ENCODE measurements at places on chromosomes 6 and 20.
A peak's percentile ranks its signal among the peaks of the same experiment; 100 is the strongest.

- no peak for DNase-seq
These were observed 148.5 kb upstream of the BEND6 start for GRCh38 chr6:56806368-56806767.

GRCh38 chr20:60505423-60505822 lies 547.2 kb downstream of the CDH26 start:
- DNase-seq, result no peak

GRCh38 chr6:13156381-13156780 lies 172.0 kb downstream of the TBC1D7 start:
- no peak for DNase-seq

DNA sequence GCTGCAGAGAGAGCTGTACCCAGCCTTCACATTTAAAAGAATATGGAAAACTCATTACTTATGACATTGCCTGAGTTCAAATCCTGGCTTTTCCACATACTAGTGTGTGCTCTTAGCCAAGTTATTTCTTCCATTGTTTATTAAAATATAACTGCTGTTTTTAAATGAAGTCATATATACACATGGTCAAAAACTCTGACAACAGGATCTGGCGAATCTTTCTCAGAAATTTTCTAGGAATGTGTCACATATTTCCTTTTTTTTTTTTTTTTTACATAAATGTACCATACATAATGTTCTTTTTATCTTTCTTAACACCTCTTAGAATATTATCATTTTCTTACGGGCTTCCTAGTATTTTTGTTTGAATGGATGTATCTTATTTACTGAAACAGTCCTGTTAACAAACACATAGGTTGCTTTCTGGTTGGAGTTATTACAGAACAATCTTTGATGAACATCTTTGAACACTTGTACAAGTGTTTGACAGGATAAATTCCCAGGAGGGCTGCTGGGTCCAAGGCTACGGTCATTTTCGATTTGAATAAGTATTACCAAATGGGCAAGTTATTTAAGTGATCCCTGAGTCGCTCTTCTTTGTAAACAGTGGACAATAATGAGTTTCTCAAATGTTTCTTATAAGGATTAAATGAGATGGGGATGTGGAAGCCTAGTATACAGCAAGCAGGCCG lies 1.6 kb upstream of the SNX9 start:
- DNase-seq, result no peak

DNA sequence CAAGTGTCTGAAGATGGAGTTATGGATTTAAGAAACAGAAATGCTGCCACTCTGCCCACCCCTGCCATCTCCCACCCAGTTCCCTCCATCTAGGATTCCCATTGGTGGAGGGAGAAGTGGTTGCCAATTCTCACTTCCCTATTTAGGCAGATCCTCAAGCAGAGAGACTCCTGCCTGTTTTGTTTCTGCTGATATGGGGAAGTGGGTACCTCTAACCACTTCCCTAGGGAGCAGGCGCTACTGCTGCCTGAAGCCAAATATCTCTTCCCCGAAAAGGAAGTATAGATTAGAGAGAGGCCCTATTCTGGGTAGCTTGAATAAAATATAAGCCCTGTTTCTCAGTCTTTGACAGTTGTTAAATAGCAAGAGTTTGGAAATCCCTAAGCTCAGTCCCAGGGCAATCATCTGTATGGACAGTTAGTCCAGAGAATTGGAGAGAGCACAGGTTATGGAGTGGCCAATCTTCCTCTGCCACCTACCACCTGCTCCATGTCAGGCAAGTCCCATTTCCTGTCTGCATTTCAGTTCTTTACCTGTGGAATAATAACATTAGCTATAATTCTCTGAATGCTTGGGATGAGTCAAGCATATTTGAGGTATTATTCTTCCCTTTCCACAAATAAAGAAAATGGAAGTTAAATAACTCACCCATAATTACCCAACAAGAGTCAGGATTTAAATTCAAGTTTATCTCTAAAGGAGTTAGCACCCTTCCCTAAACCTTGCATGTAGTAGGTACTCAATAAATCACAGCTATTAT lies 2.6 kb upstream of the ADGB start:
- no peak for DNase-seq

GRCh38 chr6:138115877-138116660 lies 8.8 kb upstream of the PERP start:
- DNase-seq, result peak; percentile 53

DNA sequence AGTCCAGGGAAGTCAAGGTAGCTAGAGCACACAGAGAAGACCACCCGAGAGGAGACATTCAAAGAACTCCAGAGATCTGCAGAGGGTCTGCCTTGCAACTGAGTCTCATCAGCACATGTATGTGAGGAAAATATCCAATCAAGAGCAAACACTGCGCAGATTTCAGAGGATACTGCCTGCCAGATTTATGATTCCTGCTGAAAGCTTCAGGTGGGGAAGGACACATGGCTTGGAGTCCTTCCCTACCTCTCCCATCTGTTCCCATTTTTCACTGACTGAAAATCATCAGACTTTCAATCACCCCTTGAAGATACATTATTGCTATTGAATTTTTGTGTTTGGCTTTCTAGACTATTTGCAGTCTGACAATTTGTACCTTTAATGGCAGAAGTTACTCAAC lies 7.6 kb upstream of the KIAA1586 start:
- no peak for DNase-seq

GRCh38 chr6:14871221-14871620 lies 374.6 kb upstream of the JARID2 start:
- DNase-seq, result no peak

DNA sequence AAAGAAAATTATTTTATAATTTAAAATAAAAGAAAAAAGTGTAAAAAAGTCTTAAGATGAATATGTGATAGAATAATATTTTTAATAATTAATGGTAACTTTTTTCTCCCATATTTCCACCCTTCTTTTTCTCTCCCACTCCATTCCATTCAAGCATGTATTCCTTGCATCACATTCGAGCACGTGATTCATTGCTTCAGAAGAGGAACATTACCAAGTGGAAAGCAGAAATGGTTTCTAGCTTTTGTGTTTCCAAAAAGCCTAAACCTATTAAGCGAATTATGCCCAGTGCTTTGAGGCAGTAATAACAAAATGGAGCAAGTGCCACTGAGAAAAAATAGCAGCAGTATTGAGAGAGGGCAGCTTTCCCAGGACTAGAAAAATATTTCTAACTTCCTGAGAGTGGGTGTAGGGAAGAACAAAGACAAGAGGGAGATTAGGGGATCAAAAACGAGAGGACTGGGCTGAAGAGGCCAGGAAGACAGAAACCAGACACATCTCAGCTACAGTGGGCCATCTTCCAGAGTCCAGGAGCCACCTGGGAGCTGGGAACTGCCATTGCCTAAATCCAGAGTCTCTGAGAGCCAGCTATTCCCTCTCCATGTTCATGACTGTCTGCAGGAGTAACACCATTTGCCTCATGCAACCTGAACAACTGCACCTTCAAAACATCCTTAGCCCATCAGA lies 15.0 kb upstream of the AKIRIN2 start:
- no peak for DNase-seq

DNA sequence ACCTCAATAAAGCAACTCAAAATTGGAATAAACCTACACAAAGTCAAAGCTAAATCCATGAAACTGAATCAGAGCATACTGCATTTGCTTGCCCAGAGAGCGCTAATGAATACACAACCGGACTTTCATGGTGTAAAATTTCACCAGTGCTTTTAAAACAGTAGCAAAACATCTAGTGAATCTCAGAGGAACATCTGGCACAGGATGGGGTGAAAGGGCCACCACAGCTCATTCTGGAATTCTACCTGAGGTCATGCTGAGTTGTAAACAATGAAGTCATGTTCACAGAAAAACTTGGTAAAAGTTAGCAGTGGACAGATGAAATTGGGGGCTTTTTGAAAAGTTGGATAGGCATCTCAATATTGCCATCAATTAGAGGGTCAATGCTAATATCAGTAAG lies 125.6 kb upstream of the STXBP5 start:
- DNase-seq, result no peak

- DNase-seq, result no peak
These were observed 6.8 kb downstream of the HSPA12B start for GRCh38 chr20:3739054-3739925.

GRCh38 chr6:7243179-7243981 lies 69.6 kb downstream of the SSR1 start:
- peak; percentile 45 for DNase-seq

- DNase-seq, result no peak
These were observed 447.6 kb upstream of the AGPAT4 start for GRCh38 chr6:161721511-161721910.

DNA sequence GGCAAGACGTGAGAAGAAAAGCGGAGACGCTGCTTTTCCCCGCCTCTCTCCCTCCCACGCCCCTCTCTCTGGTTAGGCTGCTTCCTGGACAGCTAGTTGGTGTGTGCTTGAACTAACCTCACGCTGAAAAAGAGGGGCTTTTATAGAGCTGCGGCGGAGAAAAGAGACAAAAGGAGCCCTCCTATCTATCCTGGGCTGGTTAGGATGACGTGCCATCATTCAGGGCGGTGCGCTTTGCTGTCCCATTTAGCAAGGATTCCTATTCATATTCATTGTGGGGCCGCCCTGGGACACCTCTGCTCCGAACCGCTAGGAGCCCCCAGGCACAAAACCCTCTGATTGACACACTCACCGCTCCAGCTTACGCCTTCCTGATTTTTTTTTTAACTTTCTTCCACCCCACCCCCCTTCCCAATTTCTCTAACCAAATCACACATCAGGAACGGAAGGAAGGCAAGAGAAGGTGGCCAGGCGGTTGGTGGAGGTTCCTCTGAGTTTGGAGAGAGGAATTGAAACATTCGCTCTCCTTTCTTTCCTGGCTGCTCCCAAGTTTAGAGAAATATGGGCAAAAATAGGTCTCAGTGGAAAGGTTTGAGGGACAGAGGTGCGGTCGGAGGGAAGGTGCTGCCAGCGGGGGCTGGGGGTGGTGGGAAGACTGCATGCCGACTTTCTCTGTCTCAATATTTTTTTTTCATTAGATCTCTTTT lies at the start of gene OLIG3:
TSS of gene OLIG3 (minus strand) at position 114 of the 707 bp plus-strand sequence. CDS start 224 bp downstream, outside the sequence.
- peak; percentile 59 for DNase-seq

DNA sequence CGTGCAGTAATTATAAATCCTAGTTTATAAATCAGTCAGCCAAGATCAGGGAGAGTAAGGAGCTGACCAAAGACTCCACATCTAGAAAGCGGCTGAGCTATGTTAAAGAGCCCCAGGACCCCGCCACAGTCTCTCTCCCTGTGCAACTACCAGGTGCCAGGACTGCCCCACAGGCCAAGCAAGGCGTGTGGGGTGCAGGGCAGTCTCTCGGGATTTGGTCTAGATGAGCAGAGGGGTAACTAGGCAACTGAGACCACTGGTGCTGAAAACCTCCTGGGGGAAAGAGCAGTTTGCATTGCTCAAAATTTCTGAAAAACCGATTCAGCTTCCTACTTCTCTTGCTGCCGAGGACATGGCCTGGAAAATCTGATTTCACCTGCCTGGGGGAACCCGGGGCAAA lies 10.4 kb downstream of the PMEPA1 start:
- DNase-seq, result no peak

- no peak for DNase-seq
These were observed 11.4 kb downstream of the SENP6 start for GRCh38 chr6:75613056-75613501.

GRCh38 chr6:108080010-108080780 lies 5.7 kb upstream of the OSTM1 start:
- DNase-seq, result no peak

DNA sequence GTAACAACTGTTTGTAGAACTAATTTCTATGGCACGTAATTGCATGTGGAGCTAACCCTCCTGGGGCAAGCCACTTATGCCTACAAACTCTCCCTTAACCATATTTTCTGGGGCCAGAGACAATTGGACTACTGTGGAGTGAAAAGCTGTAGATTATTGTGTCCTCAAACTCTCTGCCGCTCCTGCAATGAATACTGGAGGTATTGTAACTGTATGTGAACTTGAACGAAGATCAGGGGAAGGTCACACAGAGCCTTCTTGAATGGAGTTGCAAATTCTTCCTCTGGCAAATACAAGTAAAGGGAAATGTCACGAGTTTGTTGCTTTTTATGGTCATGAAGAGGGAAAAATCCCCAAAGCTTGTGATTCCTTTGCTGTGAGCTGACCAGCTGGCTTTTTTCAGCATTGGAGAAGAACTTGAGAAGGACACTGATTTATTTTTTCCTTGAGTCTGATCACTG lies 18.2 kb downstream of the AKAP12 start:
- DNase-seq, result no peak

DNA sequence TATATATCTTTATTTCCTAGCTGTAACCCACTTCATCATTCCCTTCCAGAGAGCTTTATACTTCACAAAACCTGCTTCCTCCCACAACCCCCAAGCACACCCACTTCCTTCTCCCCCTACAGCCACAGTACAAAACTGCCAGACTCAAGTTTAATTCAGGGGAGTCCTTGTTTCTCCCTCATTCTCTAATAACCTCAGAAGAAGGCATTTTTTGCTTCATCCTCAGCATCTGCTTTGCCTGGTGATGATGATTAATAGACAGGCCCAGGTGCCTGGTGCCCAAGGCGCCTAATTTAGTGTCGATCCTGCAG lies 414.3 kb downstream of the KIF16B start:
- no peak for DNase-seq

DNA sequence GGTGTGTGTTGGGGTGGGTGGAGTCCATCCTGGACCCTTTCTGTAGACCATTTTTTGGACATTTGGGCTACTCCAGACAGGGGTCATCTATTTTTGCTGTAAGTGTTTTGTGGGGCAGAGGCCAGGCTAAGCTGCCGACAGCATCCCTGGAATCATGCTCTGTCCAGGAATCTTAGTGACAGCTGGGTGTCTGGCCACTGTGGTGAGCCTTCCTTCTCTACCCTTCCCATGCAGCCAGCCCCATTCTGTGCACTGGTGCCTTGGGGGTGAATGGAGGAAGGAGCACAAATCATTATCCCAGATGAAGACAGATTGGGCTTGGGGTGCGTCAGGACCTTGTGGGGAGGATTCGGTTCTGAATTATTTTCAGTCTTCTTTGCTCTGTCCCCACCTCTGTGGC lies 20.2 kb downstream of the TOX2 start:
- DNase-seq, result no peak

GRCh38 chr20:33651562-33652048 lies 10.5 kb upstream of the C20orf144 start:
- no peak for DNase-seq

DNA sequence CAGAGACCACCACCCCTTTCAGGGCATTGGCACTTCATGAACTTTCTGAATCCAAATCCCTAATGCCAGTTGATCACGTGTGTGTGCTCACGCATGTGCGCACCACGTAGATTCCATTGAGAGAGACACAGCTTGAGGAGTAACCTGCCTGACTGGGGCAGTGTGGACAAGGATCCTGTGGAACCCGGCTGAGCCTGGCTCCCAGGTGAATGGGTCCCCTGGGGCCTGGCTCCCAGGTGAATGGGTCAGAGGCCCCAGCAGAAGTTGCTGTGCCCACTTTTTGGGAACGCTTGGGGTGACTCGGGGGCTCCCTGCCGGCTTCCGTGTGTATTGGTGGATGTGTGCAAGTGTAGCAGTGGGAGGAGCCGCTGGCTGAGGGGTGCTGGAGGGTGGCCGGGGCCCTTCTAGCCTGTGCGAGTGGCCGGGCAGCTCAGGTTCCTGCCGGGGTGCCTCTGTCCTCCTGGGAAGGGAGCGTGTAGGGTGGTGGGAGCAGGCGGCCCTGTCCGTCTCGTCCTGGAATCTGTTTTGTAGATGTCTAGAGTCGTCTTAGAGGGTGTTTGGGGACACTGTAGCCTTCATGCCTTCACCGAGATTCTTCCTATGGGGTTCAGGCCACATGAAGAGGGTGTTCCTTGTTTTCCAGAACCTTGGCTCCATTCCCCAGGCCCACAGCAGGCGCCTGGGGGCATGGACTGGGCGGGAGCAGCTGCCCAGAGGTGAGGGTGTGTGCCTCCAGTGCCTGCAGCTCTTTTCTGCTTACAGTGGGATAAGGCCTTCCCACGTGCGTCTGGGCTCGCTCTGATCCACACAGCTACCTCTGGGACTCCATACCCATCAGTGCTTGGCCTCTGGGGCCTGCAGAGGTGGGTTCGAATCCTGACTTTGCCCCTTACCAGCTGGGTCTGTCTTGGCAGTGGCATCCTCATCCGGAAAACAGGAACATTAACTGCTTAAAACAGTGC lies 3.2 kb downstream of the RBM38 start:
- DNase-seq, result no peak
